Stimulated activated CD4-positive, alpha-beta T cell treated with anti-CD3 and anti-CD28 coated beads, TNF-alpha, amount 100 ng/mL, for 24 hours (primary cell): ENCODE measurements at places on chromosomes 2 and 18.

GRCh38 chr2:111923276-111923804 lies 24.9 kb downstream of the MERTK start:
- no peak for DNase-seq

- no peak for DNase-seq
Observed at GRCh38 chr2:153971855-153972254, 100.1 kb downstream of the GALNT13 start.

GRCh38 chr18:67475673-67476072 lies 40.8 kb downstream of the DSEL start:
- no peak for DNase-seq

DNA sequence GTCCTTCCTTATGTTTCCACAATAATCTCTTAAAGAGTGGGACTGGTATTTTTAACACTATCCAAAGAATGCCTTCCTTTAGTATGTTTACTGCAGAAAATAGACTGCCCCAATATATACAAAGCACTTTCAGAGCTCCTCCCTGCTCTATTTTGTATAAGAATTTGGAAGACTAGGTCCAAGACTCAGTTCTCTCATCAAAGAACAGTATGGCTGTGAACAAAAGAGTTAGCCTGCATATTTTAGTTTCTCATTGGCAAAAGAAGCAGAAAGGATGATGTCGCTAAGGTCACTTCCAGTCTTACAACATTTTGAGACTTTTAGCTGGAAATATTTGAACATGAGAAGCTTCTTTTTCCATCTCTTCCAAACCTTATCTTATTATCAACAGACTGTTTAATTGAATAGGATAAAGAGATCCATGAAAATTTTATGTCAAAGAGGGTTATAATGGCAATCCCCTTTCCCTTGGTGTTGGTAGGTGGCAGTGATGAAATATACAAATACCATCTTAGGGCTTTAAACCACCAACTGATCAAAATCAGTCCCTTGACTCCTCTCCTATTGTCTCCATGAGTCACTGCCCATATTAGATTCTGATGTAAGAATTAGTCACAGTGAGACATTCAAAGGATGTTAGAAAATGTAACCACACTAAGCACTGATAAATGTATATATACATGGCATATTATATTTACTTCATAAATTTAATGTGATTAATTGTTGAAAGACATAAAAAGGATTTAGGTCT lies 266.9 kb upstream of the DSEL start:
- no peak for DNase-seq

GRCh38 chr2:25247792-25248512 lies 79.6 kb upstream of the POMC start:
- DNase-seq, result no peak

DNA sequence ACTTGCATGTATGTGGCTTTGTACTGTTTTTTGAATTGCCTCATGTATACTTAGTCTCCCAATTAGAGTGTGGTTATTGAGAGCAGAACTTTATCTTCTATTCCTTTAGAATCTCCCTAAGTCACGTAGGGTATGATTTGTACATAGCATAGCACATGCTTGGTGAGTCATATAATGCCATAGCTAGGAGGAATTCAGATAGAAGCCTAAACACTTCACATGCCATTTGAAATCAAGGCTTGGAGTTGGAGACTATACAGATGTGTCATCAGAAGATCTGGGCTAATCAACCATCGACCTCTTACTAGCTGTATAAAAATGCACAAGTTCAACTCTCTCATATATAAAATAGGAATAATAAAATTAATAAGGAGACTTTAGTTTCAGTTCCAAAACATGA lies 222.6 kb upstream of the ST6GAL2 start:
- DNase-seq, result no peak

- no peak for DNase-seq
Observed at GRCh38 chr2:4908461-4908860, 783.7 kb upstream of the SOX11 start.

DNA sequence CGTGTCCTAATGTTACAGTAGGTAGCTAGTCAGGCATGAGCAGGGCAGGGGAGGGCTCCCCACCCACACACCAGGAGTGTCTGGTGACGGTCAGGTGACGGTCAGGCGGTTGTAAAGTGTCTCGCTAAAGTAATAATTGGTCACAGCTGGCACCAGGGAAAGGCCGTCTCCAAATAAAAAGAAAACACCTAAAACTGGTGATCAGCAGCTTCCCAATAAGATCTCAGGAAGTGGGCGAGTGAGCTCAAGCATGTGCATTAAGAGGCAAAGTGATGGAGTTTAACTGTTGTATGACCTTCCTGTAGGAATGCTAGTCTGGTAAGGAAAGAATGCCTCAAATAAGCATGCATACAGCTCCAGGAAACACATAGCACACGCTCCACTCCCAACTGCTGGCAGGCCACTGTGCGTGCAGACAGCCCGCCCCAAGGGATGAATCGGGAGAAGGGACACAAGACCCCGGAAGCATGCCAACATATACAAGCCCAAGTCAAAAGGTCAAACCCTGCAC lies 177.1 kb downstream of the RNF144A start:
- DNase-seq, result no peak

- DNase-seq, result no peak
Observed at GRCh38 chr2:124967325-124967724, 942.2 kb downstream of the CNTNAP5 start.

DNA sequence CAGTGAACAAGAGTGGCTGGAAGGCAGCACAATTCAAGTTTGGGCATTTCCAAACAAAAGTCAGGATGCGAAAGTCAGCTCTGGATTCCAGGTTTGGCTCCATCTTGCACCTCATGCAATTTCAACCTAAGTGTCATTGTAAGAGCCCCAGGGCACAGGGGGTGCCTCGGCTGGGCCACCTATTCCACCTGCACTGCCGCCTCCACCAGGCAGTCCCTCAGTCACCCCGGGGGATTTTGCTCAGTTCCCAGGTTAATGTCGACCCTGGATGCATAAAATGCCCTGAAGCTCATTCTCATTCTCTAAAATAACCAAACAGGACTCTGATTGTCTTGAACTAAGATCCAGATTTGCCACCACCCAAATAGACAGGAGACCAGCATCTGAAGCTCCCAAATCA lies 77.6 kb downstream of the EDAR start:
- DNase-seq, result no peak

DNA sequence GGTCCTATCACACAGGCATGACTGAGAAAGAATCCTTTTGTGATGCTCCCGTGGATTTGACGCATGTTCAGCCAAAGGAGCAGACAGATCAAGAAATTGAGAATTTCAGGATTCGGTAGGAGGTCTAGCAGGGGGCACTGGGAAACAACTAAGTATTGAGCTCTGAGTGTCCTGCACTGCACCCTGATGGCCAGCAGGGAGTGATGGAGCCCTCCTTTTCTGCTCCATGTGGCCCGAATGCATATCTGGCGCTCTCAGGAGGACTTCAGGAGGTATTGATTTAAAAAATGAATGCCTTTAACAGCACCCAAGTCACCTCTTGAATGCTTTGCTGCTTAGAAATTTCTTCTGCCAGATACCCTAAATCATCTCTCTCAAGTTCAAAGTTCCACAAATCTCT lies 58.0 kb downstream of the ZNF519 start:
- DNase-seq, result no peak

DNA sequence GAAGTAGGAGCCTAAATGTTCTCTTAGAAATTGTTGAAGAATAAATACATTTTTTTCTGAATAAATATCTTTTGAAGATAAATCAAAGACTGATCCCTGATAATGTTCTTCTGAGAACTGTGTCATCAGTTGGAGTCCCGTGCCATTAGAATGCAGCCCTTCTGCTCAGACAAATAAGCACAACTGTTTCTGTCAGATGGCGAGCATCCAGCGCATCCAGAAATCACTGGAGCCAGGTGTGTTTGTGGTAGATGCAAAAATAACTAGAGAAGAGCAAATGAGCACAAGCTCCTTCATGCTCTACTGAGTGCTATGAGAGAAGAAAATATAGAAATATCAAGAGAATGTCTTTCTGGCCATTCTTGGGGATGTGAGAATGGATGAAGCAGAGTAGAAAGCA lies 573.7 kb downstream of the THSD7B start:
- DNase-seq, result no peak

GRCh38 chr2:133732059-133732458 lies 163.8 kb upstream of the NCKAP5 start:
- DNase-seq, result no peak

GRCh38 chr2:203993560-203993959 lies 57.0 kb downstream of the ICOS start:
- no peak for DNase-seq

DNA sequence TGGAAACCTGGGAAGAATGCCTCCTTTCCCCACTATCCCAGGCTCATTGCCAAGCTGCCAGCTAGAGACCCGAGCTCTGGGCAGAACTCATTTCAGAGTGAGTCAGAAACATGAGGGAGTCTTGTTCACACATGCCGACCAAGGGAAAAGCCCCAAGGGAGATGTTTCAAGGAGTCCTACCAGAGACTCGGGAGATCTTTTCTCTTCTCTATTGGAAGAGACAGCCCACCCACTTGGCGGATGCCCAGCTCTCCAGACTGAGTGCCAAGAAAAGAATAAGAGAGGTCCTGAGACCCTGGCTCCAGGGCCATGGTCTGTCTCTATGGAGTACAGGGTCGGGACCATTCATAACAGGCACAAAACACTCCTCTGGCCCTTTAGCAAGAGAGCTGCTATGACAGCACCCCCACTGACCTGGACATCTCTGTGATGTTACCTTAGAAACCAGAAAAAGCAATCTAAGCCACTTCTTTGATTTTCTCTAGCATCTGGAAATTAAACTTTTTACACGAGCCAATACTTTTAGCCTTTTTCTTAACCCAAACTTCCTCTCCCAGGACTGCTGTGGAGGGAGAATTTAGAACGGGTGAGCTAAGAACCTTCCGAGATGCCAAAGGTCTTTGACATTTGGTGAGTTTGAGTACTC lies 18.5 kb upstream of the IGFBP5 start:
- no peak for DNase-seq

GRCh38 chr18:36561046-36561445 lies 263.5 kb downstream of the FHOD3 start:
- no peak for DNase-seq

- DNase-seq, result no peak
Observed at GRCh38 chr2:149715005-149715592, 127.5 kb upstream of the MMADHC start.

DNA sequence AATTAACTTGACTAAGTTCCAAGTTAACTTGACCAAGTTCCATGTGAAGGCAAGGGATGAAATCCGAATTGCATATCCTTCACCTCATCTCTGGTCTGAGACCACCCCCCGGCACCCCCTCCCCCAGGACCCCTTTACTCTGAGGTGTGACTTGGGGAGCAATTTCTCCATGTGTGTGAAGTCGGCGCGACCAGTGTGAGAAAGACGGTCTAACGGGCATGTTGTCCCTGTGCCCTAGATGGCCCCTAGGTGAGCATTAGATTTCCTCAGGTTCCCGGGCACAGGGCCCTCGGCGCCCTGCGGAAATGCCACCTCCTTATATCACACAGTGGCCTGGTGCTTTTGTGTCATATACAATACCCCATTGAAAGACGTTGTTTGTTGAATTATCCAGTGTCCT lies 137.1 kb downstream of the CTIF start:
- DNase-seq, result no peak

GRCh38 chr2:179536185-179536584 lies 271.6 kb upstream of the SESTD1 start:
- DNase-seq, result no peak

DNA sequence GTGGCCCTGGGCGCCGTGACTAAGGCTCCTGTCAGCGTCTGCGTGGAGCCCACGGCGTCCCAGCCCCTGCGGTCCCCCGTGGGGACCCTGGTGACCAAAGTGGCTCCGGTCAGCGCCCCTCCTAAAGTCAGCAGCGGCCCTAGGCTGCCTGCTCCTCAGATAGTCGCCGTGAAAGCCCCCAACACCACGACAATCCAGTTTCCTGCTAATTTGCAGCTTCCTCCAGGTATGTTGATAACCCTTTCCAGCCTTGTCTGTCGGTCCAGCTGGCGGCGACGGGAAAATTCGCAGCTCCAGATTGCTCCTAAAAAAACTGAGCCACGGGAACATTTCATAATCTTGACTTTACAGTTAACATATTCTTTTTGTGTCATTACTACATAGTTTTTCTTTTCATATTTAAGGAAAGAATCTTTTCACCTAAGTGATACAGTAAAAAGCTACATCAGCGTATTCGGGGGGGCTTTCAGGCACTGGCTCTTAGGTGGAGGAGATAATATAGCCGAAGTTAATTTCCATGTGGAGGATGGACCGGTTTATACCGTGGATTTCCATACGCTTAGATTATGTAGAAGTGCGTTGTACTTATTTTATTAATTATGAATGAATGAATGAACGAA lies 916 bp downstream of the TAF4B start:
- DNase-seq, result no peak

DNA sequence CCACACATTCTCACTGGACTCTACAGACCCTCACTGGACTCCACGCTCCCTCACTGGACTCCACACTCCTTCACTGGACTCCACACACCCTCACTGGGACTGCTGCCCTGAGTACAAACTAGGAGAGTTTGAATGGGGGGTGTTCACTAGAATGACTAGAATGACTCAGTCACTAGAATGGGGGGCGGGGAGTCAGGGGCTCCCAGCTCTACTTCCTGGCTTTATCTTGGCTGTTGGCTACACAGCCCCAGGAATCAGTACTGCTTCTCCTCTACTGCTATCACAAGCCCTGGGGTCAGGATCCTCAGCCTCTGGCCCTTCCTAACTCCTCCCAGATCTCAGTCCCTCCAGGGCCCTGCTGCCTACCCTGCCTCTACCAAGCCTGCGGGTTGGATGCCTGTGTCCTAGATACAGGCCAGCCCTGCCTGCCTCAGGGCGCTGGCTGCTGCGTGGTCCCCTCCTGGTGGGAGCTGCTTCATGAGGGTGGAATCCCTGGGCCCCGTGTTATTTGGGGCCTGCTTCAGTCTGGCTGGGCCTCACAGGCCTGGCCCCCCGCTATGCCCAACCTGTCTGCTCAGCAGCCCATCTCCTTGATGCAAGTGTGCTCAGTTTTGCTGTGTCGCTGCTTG lies 7.8 kb downstream of the PTMA start:
- no peak for DNase-seq

DNA sequence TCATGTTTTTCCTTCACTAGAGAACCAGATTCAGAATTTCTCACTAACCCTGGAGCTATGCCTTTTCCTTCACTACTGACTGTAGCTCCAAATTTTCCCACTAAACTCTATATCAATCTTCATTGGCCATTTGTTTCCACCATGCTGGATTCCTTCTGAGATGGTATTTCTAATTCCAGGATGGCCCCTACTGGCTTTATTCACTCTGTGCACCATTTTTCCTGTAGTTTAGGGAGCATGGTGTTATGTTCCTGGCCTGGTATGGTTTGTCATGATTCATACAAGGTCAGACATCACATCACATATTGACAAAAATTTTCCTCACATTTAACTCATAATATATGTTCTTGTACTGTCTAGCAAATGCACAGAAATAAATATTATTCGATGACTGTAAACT lies 229.2 kb upstream of the TFPI start:
- no peak for DNase-seq

- DNase-seq, result no peak
Observed at GRCh38 chr18:8763611-8764010, 58.3 kb downstream of the MTCL1 start.

DNA sequence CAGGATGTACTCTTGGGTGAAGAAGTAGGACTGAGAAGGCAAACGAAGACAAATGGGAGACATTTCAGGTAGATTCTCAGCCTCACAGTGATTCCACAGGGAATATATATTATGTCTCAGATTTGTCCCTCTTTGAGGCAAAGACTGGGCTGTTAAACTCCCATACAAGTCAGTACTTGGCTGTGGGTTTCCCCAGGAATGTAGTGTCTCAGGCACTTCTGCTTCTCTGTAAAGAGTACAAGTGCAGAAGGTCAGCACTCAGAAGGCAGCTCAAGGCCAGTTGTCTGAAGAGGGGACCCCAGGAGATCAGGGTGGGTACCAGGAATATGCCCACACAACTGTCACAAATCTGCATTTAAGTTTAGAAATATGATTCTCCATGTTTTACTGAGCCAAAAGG lies 39.9 kb upstream of the COBLL1 start:
- DNase-seq, result no peak
